Endothelial cell of umbilical vein (primary cell): ENCODE measurements at places on chromosomes 4 and X. TPM values are rescaled to one million over a fixed set of nuclear protein-coding genes. Genes with fewer than 3 reads are reported as not detected.

DNA sequence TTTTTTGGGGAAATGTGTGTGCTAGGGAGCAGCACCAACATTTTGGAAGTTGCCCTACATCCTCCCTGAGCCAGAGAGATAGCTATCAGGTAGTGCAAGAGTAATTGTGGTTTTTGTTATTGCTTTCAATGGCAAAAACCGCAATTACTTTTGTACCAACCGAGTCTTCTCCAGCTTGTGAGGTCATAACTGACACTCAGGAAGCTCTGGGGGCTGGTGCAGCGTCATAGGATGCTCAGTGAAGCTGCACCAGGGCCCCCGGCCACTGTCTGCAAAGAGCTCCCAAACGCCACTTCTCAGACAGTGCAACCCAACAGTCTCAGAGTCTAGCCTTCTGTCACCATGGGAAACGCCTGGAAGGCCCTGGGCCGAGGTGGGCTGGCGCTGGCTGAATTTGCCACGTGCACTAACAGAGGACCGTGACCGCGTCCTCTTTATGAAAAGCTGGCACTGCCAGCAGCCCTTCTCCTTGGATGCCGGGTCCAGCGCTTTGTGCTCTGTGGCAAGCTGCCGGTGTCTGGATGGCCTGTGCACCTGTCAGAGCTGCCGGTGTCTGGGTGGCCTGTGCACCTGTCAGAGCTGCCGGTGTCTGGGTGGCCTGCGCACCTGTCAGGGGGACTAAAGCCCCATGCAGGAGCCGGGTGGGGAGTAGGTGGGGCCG lies 19.4 kb downstream of the SH3TC1 start:
- H3K27ac ChIP-seq, result no peak overlapping the region
- no peak for DNase-seq
- H3K27me3 ChIP-seq, result no peaks in the 10 kb centered on the region
- H3K4me3 ChIP-seq, result no peak overlapping the region
- no peaks in the 10 kb centered on the region for H3K4me1 ChIP-seq

The XG gene
- 0.44 TPM in 1 of 2 replicates, not detected in the other for total RNA-seq

GRCh38 chr4:156615066-156615531 lies 356.5 kb downstream of the PDGFC start:
- H3K4me3 ChIP-seq, result no peak overlapping the region

- no peaks in the 10 kb centered on the region for H3K36me3 ChIP-seq
- H3K27me3 ChIP-seq, result no peaks in the 10 kb centered on the region
- H3K4me3 ChIP-seq, result no peak overlapping the region
Observed at GRCh38 chrX:47577424-47577823, 4.8 kb upstream of the TIMP1 start.

GRCh38 chr4:185020293-185020808 lies 2.1 kb downstream of the HELT start:
- no peak overlapping the region for H3K27ac ChIP-seq
- peaks cover 93% of the 10 kb centered on the region for H3K27me3 ChIP-seq
- H3K4me1 ChIP-seq, result no peaks in the 10 kb centered on the region
- no peak for DNase-seq

- no peak overlapping the region for H3K4me3 ChIP-seq
- no peak overlapping the region for H3K27ac ChIP-seq
- DNase-seq, result no peak
- no peaks in the 10 kb centered on the region for H3K4me1 ChIP-seq
Observed at GRCh38 chr4:106652095-106652494, 283.5 kb upstream of the GIMD1 start.

DNA sequence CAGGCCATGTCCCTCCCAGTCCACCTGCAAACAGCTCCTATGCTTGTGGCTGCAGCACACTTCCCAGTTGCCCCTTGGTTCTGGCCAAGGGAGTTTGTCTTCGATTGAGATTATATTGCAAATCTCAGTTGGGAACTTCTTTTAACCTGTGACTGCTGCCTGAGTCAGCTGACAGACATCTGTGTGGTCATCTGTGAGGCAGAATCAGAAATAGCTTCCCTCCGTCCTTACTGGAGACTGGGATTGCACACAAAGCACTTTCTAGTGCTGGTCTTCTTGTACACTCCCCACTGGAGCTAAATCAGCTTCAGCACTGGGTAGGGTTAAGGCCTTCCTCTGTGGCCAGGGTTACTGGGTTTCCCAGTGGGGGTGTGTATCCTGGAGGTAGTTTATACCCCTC lies 34.3 kb downstream of the ZNF330 start:
- DNase-seq, result no peak
- H3K4me3 ChIP-seq, result no peak overlapping the region
- no peaks in the 10 kb centered on the region for H3K4me1 ChIP-seq
- no peaks in the 10 kb centered on the region for H3K27me3 ChIP-seq
- no peak overlapping the region for H3K27ac ChIP-seq
- H3K36me3 ChIP-seq, result no peaks in the 10 kb centered on the region

GRCh38 chrX:109952985-109953905 lies 49.7 kb upstream of the TMEM164 start:
- no peaks in the 10 kb centered on the region for H3K27me3 ChIP-seq
- no peak overlapping the region for H3K4me3 ChIP-seq
- peak overlapping the region; percentile 67 for H3K27ac ChIP-seq
- no peaks in the 10 kb centered on the region for H3K36me3 ChIP-seq
- DNase-seq, result peak; percentile 27
- peaks cover 23% of the 10 kb centered on the region for H3K4me1 ChIP-seq

- H3K4me3 ChIP-seq, result no peak overlapping the region
- no peak overlapping the region for H3K27ac ChIP-seq
- H3K27me3 ChIP-seq, result no peaks in the 10 kb centered on the region
- no peaks in the 10 kb centered on the region for H3K36me3 ChIP-seq
Observed at GRCh38 chrX:4642114-4642513, 928.7 kb upstream of the PRKX start.

The GALNTL6 gene
- not detected in 2 replicates for total RNA-seq
